D721Med (cell line): ENCODE measurements at places on chromosomes 16 and 17.

- DNase-seq = no peak
These were observed 3.5 kb upstream of the YPEL2 start for GRCh38 chr17:59327981-59328290.

DNA sequence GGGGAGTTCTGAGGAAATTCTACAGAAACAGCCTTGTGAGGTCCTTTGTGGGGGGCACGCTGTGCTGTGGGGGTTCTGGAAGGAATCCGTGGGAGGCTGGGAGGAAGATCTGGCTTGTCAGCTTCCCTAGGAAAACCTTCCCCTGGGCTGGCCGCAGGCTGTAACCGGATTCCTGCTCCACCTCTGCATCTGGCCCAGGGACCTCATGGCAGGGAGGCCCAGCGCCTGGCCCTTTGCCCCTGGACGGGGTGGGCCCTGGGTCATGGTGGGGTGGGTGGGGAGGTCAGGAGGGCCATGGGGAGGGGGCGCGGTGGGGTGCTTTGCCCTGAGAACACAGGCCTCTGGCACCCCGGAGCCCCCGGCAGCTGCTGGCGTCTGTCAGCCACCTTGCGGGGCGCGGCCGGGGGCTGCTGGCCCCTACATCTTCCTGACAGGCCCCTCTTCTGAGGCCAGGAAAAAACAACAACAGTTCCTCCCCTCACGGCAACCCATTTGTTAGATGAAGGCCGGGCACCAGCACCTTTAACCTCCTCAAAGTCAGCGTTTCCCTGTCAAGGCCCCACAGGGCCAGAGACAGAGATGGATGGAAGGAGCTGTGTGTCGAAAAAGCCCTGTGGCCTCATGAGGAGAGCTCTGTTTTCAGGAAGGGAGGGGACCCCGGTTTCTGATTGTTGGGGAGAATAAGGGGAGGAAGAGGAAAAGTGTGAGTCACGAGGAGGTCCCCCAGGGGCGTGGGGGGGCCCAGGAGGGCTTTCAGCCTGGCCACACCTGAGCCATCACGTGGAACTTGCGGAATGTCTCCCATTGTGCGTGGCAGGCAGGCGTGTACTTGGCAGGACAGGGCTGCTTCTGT is 3.6 kb upstream of the MEOX1 start:
- DNase-seq = no peak

DNA sequence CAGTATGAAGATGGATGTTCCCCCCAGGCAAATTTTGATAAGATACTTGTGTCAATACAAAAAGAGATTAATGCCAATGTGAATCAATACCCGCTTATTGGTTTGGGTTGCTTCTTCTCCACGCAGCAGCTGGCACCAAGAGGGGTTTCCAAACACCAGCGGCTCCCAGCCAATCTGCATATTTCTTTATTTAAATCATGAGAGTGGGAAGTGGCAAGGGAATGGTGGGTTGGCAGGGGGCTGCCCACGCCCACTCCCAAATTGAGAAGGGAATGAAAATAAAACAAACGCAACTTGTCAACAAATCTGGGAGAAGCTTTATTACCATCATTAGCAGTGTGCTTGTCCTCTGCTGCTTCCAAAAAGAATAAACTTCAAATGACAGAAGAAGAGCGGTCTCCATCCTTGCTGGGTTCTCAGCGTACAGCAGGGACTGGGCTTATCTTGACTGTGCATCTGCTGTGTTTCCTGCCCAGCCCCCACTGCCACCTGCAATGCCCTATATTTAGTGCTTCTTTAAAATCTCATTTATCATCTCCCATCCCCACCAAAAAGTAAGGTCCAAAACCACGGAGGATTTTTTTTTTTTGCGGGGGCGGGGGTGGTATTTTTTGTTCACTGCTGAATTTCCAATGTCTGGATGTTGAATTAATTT is 34.9 kb upstream of the C16orf78 start:
- no peak for DNase-seq

DNA sequence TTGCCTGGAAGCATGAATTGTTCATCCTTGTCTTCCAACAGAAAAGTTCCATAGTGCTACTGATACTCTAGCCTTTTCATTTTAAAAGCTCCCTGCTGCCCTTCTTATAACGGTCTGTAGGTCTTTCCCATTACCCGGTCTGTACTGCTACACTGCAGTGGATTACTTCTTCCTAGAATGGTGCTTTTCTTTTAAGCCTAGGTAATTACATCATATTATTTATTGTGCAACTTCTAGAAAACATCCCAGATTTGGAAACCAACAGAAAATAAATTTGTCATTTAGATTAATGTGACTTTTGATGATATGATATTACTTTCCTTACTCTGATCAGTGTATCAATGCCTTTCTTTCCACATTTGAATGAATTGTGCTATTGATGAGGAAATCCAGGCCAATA is 199.4 kb downstream of the TANC2 start:
- no peak for DNase-seq

DNA sequence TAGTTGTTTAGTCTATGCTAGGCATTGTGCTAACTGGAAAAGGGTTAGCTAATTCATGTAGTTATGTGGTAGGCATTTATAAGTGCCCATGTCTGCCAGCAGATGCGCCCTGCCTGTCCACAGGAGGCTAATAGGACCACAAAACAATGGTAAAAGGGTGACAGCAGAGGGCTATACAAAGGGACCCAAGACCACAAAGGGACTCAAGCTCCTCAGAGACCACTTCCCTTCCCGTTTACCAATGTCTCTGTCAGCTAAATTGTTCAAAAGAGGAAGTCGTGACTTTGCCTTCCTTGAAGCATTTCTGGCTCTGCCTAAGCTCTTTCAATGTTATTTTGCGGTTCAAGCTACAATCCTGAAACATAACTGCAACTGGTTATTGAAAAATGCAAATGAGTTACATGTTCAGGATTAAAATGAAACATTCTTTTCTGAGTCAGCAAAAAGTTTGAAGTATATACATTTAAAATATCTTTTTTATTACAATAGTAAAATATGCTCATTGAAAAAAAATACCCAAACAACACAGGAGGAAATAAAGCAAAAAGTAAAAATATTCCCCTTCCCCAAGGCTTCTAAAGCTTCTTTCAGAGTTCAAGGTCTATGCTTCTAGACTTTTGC is 149.2 kb downstream of the MAF start:
- DNase-seq = no peak
